ENCODE measurements at places on chromosomes 1 and 21. TPM values are rescaled to one million over a fixed set of nuclear protein-coding genes. Genes with fewer than 3 reads are reported as not detected.

The OR2T6 gene
- not detected for total RNA-seq

- peak; percentile 63 for DNase-seq
These were observed 24.6 kb downstream of the DMAP1 start for GRCh38 chr1:44237721-44238457.

DNA sequence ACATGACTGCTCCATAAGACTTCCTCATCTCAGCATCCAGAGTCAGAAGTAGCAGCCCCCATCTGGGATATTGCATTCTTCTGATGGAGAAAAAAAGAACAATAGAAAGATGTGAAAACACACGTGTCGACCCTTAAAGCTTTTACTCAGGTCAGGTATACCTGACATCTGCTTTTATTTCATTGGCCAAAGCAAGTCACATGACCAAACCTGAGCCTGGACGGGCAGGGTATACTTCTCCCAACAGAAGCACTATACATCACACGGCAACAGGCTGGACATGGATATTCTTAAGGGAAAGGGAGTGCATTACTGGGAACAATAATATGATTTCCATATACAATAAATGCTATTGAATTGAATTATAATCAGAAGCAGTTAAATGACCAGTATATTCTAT, 243.3 kb downstream of the LMO4 start:
- no peak for DNase-seq

The RUNX1 gene
- 110 TPM for total RNA-seq

The KCNQ4 gene
- total RNA-seq: 0.89 TPM

- no peak for DNase-seq
These were observed 1162.0 kb upstream of the TMPRSS15 start for GRCh38 chr21:19565587-19565986.

GRCh38 chr1:185654199-185654951, 79.8 kb upstream of the HMCN1 start:
- DNase-seq: no peak

DNA sequence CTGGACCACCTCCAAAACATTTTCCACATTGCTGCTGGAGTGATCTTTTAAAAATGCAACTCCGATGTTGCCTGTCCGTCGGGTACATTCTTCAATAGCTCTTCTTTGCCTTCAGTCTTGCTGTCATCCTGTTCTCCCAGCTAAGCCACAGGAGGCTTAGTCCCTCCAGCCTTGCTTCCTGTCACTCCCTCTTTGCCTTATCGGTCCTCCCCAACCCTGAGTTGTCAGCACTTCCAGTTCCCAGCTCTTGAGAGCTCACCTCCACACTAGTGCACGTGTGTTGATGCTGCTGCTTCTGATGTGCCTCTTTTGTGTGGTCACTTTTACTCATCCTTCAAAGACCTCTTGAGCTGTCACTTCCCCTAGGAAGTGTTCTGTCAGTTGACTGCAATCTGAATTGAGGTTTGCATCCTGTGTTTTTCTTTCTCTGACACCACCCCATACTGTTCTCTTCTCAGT, 15.3 kb downstream of the UCK2 start:
- no peak for DNase-seq

GRCh38 chr1:20666804-20667203, 5.6 kb upstream of the DDOST start:
- DNase-seq: no peak

GRCh38 chr1:56904663-56905397, 50.2 kb downstream of the C8A start:
- no peak for DNase-seq

The LRRIQ3 gene
- total RNA-seq: 0.65 TPM

DNA sequence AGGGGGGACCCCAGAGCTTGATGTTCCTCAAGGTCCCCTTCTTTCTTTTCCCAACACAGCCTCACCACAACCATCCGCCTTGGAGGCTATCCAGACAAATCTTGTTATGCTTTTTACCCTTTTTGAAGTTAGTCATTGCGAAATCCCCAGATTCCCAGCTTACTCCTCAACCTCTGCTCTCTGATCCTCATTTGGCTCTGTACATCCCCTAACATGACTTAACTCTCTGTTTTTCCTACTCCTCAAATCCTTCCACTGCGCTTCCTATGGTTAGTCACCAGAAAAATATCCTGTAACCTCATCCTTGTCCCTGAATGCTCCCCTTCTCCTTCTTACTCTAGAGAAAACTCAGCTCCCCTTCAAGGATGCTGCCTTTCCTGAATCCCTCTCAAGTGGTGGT, 189.1 kb upstream of the POU3F1 start:
- DNase-seq: no peak

- no peak for DNase-seq
These were observed 5.3 kb upstream of the TXNIP start for GRCh38 chr1:146001709-146002108.

DNA sequence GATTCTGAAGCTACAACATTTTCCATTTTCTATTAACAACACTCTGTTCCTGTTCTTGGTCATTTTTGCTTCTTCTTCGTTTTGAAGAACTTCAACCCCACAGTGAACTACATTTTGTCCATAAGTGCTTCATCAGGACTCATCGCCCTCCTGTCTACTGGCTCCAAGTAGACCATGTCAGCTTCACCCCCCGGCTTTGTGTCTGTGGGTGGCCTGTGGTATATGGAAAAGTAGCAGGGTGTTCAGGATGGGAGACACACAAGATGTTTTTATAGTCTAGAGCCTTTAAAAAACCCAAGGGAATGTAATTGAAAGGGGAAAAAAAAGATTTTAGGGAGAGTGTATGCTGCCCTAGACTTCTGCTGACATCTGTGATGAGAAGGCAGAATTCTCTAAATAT, 46.1 kb downstream of the GIPC2 start:
- no peak for DNase-seq

The NBPF6 gene
- not detected for total RNA-seq

DNA sequence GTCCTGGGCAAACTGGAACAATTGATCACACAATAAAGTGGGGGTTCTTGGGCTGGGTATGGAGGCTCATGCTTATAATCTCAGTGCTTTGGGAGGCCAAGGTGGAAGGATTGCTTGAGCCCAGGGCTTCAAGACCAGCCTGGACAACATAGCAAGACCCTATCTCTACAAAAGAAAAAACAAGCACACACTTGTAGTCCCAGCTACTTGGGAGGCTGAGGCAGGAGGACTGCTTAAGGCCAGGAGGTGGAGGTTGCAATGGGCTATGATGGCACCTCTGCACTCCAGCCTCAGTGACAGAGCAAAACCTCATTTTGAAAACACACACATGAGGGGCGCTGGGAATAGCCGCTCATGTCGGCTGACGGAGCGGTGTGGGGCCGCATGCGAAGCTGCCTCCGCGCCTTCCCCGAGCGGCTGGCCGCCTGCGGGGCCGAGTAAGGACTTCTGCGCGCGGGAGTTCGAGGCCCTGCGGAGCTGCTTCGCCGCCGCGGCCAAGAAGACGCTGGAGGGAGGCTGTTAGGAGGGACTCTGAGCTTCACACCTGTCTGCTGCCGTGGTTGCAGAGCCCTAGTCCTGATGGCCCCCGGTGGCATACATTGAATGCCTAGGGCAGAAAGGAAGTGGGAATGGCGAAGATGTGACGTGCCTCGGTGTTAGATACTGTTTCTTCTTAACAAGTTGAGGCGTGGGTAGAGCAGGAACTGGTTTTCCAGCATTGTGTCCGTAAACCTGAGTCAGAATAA, 59.5 kb downstream of the ACBD3 start:
- no peak for DNase-seq

The TTC24 gene
- not detected for total RNA-seq

- no peak for DNase-seq
These were observed 43.7 kb downstream of the GTF2B start for GRCh38 chr1:88847643-88848042.

DNA sequence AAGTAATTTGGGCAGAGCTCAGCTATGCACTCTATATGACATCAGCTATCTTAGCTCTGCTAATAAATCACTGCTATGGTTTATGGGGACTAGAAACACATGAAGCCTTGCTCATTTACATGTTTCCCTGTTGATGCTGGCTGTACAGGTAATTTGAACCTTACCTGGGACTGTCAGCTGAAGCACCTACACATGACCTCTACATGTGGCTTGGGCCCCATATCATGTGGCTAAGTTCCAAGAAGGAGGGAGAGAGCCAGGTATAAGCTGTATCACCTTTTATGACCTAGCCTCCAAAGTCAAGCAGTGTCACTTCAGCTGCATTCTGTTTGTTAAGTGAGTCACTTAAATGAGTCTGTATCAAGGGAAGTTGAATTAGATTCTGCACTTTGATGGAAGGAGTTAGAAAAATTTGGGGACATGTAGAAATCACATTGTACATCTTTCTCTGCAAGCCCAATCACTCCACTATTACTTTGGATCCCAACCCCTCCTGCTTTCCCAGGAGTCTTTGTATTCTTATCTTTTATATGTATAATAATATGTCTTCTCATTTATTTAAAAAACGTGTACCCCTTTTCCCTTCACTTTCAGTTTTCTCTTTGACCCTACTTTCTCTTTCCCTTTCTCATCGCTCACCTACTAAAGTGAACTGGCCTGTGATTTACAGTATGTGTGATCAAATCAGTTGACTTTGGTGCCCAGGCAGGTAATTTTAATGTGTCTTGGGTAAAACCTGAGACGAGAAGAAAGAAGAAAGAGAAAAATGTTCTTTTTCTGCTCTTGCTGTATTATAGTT, 53.4 kb upstream of the PRKACB start:
- DNase-seq: no peak

- no peak for DNase-seq
These were observed 20.4 kb downstream of the SLC16A1 start for GRCh38 chr1:112935461-112936111.

DNA sequence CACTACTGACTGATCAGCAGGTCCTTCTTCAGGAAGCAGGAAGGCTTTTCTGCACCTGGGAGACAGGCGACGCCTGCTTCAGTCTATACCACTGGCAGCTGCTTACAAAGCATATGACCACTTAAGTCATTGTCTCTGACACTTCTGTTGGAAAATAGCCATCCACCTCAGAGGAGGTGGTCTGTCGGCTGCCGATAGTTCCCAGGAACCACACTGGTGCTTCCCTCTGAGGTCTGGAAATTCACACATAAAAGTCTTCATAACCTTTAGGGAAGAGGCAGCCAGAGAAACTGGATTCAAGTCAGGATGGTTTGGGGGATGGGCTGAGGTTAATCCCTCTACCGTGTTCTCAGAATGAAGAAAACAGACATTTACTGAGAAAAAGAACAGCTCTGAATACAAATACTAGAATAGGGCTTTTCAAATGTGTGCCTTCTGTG, 15.6 kb upstream of the SRP9 start:
- no peak for DNase-seq

The AUNIP gene
- total RNA-seq: not detected

The FAM163A gene
- not detected for total RNA-seq

DNA sequence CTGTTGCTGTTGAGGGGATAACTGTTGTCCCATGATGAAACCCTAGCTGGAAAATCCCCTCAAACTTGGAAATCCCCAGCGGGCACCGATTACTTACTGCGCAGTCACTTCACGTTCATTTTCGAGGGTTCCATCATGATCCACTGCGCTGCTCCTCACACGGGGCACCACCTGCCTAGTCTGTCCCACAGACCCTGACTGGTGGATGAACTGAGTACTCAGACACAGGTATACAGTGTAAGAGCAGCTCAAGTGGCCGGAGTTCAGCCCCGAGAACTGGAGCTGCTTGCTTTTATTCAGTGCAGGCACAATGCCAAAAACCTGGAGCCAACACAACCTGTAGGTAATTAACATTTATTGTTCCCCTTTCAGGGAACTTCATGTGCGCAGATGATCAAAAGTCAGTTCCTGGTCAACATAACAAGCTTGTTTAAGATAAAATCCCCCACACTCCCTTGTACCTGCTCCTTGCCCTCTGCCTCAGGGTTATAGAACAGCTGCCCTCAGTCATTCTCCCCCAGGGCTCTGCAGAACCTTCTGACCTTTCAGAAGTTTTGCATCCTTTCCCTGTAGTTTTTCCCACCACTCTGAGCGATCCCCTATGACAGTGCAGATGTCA, 46.5 kb upstream of the PRELP start:
- no peak for DNase-seq

- no peak for DNase-seq
These were observed 17.4 kb upstream of the ARHGEF10L start for GRCh38 chr1:17521946-17522612.

Measured in lower lobe of right lung (tissue), 2 donors.